ENCODE measurements at places on chromosomes 6 and 20. TPM values are rescaled to one million over a fixed set of nuclear protein-coding genes. Genes with fewer than 3 reads are reported as not detected.

- no peak for DNase-seq
Measured at GRCh38 chr6:167858842-167859664, 32.3 kb downstream of the AFDN start.

HSPA12B gene
- 0.17 TPM for total RNA-seq

GRCh38 chr6:56232436-56232835 lies 14.9 kb downstream of the COL21A1 start:
- DNase-seq, result no peak

FAM135A gene
- 10.2 TPM for total RNA-seq

KHDC1L gene
- total RNA-seq, result not detected

DNA sequence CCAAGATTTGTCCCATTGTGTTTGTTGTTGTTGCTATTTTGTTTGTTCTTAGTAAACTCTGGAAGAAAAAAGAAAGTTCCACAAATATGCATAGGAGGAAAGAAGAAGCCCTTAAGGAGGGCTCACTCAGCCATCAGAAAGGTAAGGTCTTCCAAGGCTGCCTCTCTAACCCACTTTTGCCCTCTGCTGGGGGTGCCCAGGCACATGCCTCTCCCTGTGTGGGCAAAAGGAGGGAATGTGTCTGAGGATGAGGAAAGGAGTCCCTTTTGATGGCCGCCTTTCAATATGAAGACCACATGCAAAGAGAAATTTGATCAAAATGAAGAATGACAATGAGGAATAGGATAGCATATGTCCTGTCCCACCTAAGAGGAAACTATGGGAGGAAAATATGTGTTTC lies 248.2 kb upstream of the POU3F2 start:
- no peak for DNase-seq

FANCE gene
- 10.7 TPM for total RNA-seq

GRCh38 chr20:13745784-13746183 lies 38.9 kb downstream of the ESF1 start:
- DNase-seq, result no peak

Measured in fibroblast of lung (primary cell).